ENCODE measurements at places on chromosomes 1 and 21.

DNA sequence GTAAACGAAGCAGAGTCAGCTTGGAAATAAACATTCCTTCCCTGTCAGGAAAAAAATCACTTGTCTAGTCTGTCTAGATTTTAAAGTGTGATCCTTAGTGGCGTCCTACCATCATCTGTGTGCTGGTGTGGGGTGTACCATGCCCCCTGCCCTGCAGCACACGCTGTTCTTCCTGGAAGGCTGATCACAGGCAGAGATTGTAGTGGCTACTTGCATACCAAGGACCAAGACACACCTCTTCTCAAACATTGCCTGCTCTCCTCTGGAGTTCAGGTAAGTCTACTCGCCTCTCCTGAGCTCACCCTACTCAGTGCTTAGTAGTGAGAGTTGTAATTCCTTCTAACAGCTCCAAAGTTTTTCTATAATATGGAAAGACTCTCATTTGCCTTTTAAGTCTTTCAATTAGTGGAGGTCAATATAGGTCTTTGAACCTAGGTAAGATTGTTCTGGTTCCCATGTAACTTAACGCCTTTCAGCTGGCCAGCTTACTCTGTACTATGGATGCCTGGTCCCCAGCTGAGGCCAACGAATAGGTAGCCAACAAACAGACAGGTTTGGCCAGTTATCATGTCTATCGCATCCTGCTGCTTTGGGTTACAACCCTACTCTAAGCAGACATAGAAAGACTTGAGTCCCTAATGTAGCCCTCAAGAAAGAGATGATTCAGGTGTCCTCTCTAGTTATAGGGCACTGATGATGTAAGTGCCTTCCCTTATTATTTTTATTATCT is 55.4 kb downstream of the XCL1 start:
- DNase-seq, result no peak

DNA sequence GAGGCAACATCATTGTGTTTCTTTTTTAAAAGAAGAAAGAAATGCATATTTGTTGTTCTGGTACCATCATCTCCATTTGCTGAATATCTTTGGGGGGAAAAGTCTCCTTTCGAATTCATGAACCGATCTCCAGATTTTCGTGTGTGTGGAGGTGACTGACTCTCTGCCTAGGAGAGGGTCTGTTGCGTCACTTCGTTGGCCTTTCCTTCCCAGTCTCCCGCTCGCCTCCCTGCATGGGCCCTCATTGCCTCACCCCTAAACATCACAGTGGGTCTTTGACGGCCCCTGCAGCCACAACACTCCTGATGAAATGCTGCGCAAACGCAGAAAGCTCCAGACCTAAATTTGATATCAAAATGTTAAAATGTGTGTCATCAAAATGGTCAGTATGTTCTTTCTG is 103.2 kb upstream of the RALGPS2 start:
- no peak for DNase-seq

- peak; percentile 52 for DNase-seq
Observed at GRCh38 chr1:201376464-201377374, 761 bp downstream of the TNNT2 start.

- no peak for DNase-seq
Observed at GRCh38 chr1:106517224-106517623, 539.2 kb upstream of the PRMT6 start.

DNA sequence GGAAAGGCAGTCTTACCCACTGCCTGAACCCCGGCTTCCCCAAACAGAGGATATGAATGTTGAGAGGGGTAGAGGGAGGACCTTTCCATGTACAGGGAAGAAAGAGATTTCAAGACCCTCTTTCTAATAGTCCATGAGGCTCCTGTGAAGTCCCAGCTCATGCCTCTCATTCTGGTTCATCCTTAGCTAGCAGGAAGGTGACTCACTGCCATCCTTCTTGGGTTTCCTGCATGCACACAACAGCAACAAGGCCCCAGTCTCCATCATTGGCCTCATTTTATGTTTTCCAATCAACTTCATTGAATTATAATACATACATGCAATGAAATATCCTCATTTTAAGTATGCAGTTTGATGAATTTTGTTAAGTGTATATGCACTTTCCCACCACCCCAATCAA is 46.2 kb downstream of the SYT2 start:
- no peak for DNase-seq

DNA sequence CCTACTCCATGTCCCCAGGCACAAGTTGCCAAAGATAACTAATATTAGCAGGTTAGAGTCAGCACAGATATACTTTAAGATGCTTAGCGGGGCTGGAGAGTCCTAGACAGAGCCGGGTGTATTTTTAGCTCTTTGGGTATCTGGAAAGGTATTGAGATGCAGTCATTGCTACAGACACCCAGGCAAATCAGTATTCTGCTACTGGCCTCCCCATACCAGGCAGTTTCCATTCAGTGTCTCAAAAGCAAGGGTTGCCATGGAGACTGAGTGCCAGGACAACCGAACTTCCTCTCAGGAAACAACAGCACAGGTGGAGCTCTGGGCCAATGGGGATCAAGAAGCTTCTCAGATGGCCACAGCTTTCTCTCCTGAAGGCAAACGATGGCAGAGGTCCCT is 45.3 kb downstream of the KCNC4 start:
- DNase-seq, result no peak

- DNase-seq, result no peak
Observed at GRCh38 chr21:30924146-30924700, 42.8 kb upstream of the KRTAP11-1 start.

DNA sequence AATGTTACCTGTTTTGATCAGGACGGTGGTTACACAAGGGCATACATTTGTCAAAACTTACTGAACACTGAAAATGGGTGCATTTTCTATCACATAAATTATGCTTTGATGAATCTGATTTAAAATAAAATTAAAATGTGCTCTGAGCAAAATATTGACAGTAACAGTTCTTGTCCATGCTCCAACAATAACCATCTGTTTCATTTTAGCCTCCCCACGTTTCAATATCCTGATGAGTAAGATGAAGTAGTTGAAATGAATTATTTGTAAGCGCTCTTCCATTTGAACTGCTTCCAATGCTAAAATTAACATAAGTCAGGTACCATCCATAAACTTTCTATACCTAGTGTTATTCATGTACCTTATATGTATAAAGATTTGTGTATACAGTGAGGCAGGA is 365.4 kb downstream of the LTN1 start:
- no peak for DNase-seq

DNA sequence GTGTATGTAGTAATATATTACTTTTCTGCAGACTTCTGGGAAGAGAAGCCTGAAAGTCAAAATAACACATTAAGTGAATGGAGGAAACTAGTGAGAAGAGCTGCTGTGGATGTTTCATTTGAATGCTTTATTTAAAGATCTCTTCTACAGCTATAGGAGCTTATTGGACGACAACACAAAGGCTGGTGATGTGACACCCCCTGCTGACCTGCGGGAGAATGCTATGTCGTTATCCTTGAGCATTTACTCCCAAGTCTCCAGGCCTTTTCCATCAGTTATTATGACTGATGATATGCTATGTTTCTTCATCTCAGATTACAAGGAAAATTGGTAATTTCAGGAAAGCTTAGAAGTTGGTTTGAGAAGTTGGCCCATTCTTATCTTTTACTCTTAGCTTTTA is 22.3 kb upstream of the PLA2G4A start:
- no peak for DNase-seq

GRCh38 chr1:2406451-2407041 is 5.8 kb downstream of the PEX10 start:
- no peak for DNase-seq

DNA sequence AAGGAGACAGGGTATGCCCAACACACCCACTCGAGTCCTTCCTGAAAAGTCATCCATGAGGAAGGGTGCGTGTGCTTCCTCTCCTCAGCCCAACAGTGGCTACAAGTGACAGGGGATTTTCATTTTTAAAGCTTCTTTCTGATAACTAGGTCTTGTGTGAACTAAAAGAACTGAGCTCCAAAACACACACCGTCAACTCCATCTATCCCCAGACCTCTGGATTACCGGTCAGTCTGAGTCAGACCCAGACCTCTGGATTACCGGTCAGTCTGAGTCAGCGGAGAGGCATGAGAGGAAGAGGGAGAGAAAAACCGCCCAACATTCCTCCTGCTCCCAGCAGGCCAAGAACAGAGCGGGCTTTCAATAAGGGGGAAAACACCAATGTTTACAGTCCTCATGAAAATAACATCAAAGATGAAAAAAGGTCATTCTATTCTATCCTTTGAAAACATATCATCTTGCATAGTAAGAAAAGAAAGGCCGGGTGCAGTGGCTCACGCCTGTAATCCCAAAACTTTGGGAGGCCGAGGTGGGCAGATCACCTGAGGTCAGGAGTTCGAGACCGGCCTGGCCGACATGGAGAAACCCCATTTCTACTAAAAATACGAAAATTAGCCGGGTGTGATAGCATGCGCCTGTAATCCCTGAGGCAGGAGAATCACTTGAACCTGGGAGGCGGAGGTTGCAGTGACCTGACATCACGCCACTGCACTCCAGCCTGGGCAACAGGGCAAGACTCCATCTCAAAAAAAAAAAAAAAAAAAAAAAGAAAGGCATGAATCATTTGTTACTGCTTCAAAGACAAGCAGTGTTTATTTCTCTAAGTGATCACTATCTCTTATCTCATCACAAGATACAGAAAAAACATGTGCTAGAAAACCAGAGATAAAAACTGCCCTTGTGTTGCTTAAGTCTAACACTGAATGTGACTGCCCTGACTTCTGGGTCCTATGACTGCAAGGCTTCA is 3.4 kb downstream of the PTTG1IP start:
- DNase-seq, result peak; percentile 96

GRCh38 chr1:229815076-229815475 is 189.0 kb downstream of the URB2 start:
- no peak for DNase-seq

- no peak for DNase-seq
Observed at GRCh38 chr1:36007741-36008140, 76.2 kb upstream of the TEKT2 start.

GRCh38 chr1:167454894-167455785 is 63.2 kb downstream of the CD247 start:
- peak; percentile 70 for DNase-seq

DNA sequence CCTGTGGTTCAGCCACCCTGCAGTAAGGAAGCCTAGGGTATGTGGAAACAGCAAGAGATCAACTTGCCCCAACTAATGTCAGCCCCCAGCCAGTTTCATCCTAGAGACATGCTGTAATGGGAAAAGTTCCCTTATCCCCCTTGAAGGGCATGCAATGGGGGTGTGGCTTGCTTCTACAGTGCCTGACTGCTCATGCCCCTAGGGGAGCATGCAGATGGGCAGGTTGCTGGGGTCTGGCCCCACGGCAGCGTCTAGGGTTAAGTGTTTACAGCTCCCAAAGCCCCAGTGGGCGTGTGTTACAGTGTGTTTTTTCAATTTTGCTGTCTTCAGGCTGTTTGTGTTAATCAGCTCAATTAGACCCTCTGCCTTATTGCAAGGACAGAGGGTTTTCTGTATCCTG is 1105.9 kb downstream of the AMY1C start:
- DNase-seq, result no peak

- no peak for DNase-seq
Observed at GRCh38 chr1:53505401-53505800, 46.2 kb downstream of the DMRTB1 start.

DNA sequence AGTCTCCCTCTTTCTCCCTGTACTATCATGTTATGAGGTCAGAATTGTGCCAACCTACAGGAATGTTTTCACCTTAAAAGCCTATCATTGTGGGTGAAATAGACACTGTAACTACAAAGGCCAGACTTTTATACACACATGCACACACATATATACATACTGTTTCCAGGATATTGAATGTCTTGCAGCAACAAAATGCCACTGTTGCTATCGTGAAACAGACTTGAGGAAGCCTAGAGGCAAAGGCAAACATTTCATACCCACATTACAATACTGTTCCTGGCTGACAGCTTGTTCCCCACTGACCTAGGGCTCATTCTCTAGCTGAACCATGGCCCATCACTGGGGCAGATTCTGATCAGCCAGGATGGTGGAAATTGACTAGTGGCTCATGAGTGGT is 125.1 kb upstream of the DUSP10 start:
- no peak for DNase-seq
